ENCODE measurements at places on chromosomes 7 and 10. TPM values are rescaled to one million over a fixed set of nuclear protein-coding genes. Genes with fewer than 3 reads are reported as not detected.

GRCh38 chr7:100545360-100546128 is 6.5 kb downstream of the AGFG2 start:
- peaks cover 75% of the 10 kb centered on the region for H3K4me1 ChIP-seq
- DNase-seq, result no peak
- peaks cover 5% of the 10 kb centered on the region for H3K27me3 ChIP-seq
- H3K4me3 ChIP-seq, result peak overlapping the region; percentile 19

DNA sequence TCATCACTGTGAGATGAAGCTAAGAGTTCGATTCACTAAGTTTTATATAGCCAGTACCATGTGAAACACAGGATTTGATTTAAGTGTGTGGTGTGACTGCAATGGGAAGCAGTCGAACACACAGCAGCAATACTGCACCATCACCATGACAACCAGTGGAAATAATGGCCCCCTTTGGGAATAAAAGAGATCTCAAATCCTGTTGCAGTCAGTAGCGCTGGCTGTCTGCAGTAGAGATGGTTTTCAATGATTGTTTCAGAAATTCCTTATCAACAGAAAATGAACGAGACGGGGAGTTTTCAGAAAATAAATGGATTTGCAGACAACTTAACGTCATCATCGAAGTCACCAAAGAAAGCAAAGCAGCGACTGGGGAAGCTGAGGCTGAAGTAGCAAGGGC is 91.0 kb downstream of the PTPRE start:
- no peak for DNase-seq
- H3K27ac ChIP-seq, result peak overlapping the region; percentile 57
- peaks cover 43% of the 10 kb centered on the region for H3K4me1 ChIP-seq
- H3K36me3 ChIP-seq, result peaks cover 26% of the 10 kb centered on the region
- H3K4me3 ChIP-seq, result no peak overlapping the region

The MRLN gene
- not detected for total RNA-seq

- peaks cover 24% of the 10 kb centered on the region for H3K4me1 ChIP-seq
- DNase-seq, result no peak
- H3K4me3 ChIP-seq, result no peak overlapping the region
- no peak overlapping the region for H3K27ac ChIP-seq
- peaks cover 7% of the 10 kb centered on the region for H3K27me3 ChIP-seq
Observed at GRCh38 chr7:149855361-149856305, 17.5 kb downstream of the ZNF862 start.

DNA sequence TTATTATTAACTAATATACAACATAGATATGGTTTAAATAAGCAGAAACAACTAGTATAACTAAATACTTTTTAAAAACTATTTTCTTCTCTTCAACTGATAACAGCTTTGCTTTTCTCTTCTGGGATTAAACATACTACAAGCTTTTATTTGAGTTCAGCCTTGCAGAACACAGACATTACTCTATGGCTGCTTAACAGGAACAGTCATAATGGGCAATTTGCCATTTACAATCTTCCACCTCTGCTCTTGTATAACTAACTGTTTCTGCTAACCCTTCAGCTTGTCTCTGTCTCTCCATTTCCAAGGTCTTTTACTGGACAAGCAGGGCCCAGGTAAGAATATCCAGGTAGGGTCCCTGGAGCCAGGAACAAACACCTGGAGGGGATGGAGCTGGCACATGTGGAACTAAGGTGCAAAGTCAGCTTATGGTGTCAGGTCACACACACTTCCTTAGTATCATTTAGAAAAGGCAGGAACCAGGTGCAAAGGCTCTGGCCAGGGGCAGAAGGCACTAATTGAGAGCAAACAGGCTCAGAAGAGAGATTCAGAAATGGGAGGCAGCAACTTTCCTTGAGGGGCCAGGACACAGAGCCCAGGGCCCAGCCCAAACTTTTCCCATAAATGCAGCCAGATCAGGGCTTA is 93.1 kb downstream of the STRA8 start:
- H3K27me3 ChIP-seq, result peaks cover 5% of the 10 kb centered on the region
- H3K4me1 ChIP-seq, result peaks cover 4% of the 10 kb centered on the region
- no peak overlapping the region for H3K27ac ChIP-seq
- H3K4me3 ChIP-seq, result no peak overlapping the region
- DNase-seq, result no peak

DNA sequence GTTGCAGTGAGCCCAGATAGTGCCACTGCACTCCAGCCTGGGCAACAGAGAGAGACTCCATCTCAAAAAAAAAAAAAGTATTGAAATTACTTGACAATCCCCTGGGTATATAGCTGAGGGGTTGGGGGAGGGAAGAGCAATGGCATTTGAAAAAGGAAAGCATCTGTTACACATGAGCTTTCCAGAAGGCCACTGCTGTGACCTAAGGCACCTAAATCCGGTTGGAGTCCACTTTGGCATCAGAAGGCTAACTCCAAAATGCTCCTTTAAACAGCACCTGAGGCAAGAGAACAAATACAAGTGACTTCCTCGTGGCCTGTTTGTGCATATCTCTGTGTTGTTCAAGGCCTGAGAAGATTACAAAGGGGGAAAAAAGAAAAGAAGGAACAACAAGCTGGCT is 74.8 kb upstream of the PALS2 start:
- no peak overlapping the region for H3K27ac ChIP-seq
- no peaks in the 10 kb centered on the region for H3K4me1 ChIP-seq
- no peak for DNase-seq
- no peaks in the 10 kb centered on the region for H3K27me3 ChIP-seq

GRCh38 chr10:69957886-69958555 is 94.6 kb upstream of the MACROH2A2 start:
- peaks cover 9% of the 10 kb centered on the region for H3K27me3 ChIP-seq
- H3K36me3 ChIP-seq, result peaks cover 7% of the 10 kb centered on the region
- H3K4me1 ChIP-seq, result peaks cover 10% of the 10 kb centered on the region
- peak; percentile 36 for DNase-seq
- peak overlapping the region; percentile 44 for H3K4me3 ChIP-seq

- H3K27me3 ChIP-seq, result no peaks in the 10 kb centered on the region
- H3K27ac ChIP-seq, result no peak overlapping the region
- DNase-seq, result no peak
- H3K4me3 ChIP-seq, result no peak overlapping the region
- no peaks in the 10 kb centered on the region for H3K4me1 ChIP-seq
Observed at GRCh38 chr7:16428672-16429071, 7.3 kb upstream of the CRPPA start.

DNA sequence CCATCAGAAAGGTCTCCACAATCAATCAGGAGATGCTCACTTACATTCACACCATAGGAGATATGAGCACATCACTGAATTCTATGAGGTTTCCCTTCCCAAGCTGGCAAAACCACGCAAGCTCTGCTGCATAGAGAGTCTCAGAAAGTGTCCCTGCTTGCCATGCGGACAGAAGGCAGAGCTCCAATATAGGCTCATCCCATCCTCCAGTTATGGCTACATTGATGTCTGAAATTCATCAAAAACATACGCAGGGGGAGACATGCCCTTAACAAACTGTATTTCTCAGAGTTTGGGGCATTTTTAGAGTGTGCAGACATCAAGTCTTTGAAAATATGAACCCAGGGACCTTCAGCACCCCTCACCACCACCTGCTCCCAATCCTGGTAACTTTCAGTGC is 2.9 kb downstream of the C10orf90 start:
- H3K4me1 ChIP-seq, result peaks cover 14% of the 10 kb centered on the region
- H3K27me3 ChIP-seq, result no peaks in the 10 kb centered on the region
- DNase-seq, result no peak

GRCh38 chr10:61830846-61831273 is 70.6 kb upstream of the ARID5B start:
- H3K27ac ChIP-seq, result no peak overlapping the region
- H3K27me3 ChIP-seq, result no peaks in the 10 kb centered on the region
- no peaks in the 10 kb centered on the region for H3K36me3 ChIP-seq
- no peak overlapping the region for H3K4me3 ChIP-seq
- no peak for DNase-seq

DNA sequence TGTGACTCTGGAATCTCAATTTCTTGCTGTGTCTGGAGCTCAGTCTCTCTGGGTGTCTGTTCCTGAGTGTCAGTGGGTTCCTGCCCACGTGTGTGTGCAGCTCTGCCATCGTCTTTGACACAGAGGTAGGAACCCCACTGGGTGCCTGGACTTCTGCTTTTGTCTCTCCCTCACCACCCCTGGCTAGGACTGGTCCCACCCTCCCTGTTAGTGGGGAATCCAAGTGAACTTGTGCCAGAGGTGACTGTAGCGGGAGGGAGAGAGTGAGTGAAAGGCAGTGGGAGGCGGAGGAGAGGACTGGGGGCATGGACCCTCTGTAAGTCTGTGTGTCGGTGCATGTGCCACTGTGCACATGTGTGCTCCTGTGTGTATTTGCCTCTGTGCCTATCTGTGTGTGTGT is 299.9 kb upstream of the ZMIZ1 start:
- no peak overlapping the region for H3K27ac ChIP-seq
- H3K4me3 ChIP-seq, result no peak overlapping the region
- H3K36me3 ChIP-seq, result peaks cover 4% of the 10 kb centered on the region
- no peaks in the 10 kb centered on the region for H3K4me1 ChIP-seq

GRCh38 chr7:979886-980571 is 3.0 kb upstream of the CYP2W1 start:
- DNase-seq, result no peak
- H3K4me1 ChIP-seq, result no peaks in the 10 kb centered on the region
- no peak overlapping the region for H3K4me3 ChIP-seq
- H3K27ac ChIP-seq, result no peak overlapping the region
- H3K27me3 ChIP-seq, result no peaks in the 10 kb centered on the region

DNA sequence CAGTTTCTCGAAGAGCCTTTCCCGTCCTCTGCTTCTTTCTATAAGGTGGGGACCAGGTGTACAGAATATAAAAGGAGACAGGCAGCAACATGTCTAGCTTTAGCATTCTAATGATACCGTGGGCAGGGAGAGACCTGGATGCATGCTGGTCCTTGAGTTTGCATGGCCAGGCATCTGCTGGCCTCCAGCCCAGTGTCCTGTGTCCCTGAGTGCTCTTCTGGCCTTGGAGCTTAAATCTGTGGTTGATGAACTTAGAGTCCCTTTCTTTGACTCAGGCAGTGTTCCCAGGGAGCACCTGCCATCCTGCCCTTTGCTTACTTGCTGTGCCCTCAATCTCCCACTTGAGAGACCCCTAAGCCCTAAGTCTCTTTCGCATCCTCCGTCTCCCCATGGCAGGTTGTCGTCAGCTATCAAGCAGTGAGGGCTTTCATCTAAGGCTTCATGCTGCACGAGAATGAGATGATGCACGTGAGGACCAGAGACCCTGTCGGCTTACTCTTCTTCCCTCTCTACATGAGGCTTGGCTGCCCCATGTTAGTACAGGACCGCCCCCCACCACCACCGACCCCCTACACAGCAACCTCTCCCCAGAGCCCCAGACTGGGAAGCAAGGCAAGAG is 313.4 kb upstream of the C7orf33 start:
- H3K27ac ChIP-seq, result no peak overlapping the region
- peaks cover 3% of the 10 kb centered on the region for H3K27me3 ChIP-seq
- no peaks in the 10 kb centered on the region for H3K36me3 ChIP-seq
- H3K4me3 ChIP-seq, result no peak overlapping the region
- peaks cover 11% of the 10 kb centered on the region for H3K4me1 ChIP-seq

- DNase-seq, result no peak
- no peaks in the 10 kb centered on the region for H3K36me3 ChIP-seq
- no peaks in the 10 kb centered on the region for H3K4me1 ChIP-seq
- no peak overlapping the region for H3K27ac ChIP-seq
Observed at GRCh38 chr10:51363415-51363814, 289.1 kb downstream of the PRKG1 start.

DNA sequence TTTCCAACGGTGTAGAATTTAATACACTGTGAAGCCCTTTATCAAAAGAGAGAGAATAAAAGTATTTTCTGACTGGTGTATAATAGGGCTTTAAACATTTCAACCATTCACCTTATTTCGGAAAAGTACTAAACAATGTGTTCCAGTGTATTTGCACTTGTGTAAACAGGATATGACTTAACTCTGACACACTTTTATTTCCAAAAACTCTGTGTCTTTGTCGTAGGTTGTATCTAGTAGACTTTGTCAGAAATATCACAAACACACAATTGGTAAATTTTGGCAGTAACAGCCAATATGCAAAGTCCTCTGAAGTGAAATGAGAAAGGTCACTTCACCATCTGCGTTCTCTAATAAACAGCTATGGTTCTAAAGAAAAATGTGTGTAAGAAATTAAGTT is 10.3 kb upstream of the TSPAN13 start:
- H3K27me3 ChIP-seq, result peaks cover 2% of the 10 kb centered on the region
- peaks cover 33% of the 10 kb centered on the region for H3K4me1 ChIP-seq
- no peaks in the 10 kb centered on the region for H3K36me3 ChIP-seq
- no peak for DNase-seq
- H3K4me3 ChIP-seq, result no peak overlapping the region
- H3K27ac ChIP-seq, result no peak overlapping the region

- no peak for DNase-seq
- H3K27me3 ChIP-seq, result no peaks in the 10 kb centered on the region
- H3K36me3 ChIP-seq, result no peaks in the 10 kb centered on the region
- H3K4me1 ChIP-seq, result no peaks in the 10 kb centered on the region
- H3K27ac ChIP-seq, result no peak overlapping the region
- no peak overlapping the region for H3K4me3 ChIP-seq
Observed at GRCh38 chr7:41581041-41581440, 121.8 kb downstream of the INHBA start.

DNA sequence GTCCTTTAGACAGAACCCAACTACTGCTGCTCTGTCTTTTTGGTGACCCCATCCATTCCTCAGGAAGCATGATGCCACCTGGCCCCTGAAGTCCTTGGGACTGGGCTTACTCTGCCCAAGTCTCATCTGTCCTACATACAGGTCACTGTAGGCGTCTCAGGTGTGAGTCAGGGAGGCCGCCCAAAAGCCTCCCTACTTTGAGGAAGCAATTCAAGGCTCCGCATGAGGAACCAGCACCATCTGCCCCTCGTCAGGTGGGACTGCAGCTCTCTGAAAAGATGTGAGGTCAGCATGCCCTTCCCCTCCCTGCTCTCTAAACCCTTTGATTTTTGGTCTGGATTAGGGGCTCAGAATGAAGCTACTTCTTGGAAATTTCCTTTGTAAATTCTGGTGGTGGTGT is 354.8 kb downstream of the CXCL12 start:
- no peak for DNase-seq
- peaks cover 1% of the 10 kb centered on the region for H3K27me3 ChIP-seq
- H3K27ac ChIP-seq, result no peak overlapping the region
- no peak overlapping the region for H3K4me3 ChIP-seq
- peaks cover 3% of the 10 kb centered on the region for H3K4me1 ChIP-seq

DNA sequence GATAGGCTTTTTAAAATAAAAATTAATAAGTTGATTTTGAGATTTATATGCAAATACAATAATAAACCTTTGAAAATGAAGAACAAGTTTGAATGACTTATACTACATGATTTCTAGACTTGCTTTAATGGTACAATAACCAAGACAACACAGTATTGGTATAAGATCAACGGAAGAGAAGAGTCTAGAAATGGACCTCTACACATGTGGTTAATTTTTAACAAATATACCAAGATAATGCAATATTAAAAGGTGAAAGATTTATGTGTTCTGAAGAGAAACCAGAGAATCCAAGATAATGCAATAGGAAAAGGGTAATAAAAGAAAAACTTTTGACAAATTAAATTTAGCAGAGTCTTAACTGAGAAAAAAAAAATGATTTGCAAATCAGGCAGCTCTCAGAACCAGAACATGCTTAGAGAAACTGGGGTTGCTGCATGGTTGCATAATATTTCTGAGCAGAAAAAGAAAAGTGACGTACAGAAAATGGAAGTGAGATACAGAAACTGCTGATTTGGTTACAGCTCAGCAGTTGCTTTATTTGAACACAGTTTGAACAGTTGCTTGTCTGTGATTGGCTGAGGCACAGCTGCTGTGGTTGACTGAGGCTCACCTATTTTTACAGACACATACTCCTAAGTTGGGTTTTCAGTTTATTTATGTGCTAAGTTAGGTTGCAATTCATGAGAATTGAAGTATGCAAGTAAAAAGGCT is 365.9 kb downstream of the CRPPA start:
- H3K4me3 ChIP-seq, result no peak overlapping the region
- DNase-seq, result no peak
- H3K36me3 ChIP-seq, result no peaks in the 10 kb centered on the region
- H3K27ac ChIP-seq, result no peak overlapping the region
- peaks cover 7% of the 10 kb centered on the region for H3K4me1 ChIP-seq

All from endothelial cell (in vitro differentiated cells).